GM03348 (cell line): ENCODE measurements at places on chromosomes 5 and 9.

GRCh38 chr9:107933097-107933496 is 443.5 kb upstream of the KLF4 start:
- DNase-seq, result peak; percentile 21

DNA sequence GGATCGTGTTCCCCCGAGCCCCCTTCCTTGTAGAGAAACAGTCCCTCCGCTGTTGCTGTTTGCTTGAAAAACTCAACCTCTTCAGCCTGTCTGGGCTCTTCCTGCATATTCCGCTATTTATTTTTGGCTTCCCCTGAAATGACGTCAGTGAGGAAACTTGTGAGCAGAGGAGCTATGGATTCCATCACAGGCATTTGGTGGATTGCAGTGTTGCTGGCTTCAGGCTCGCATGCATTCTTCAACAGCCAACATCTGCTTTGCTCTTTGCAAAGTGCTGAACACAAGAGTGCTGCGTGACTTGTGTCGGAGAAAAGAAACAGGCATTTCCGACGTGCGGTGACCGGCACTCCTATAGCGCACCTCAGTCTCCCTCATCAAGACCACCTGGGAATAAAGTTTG is 232.7 kb downstream of the RFK start:
- DNase-seq, result peak; percentile 74

- no peak for DNase-seq
Observed at GRCh38 chr5:132807163-132807838, 5.8 kb upstream of the SOWAHA start.

DNA sequence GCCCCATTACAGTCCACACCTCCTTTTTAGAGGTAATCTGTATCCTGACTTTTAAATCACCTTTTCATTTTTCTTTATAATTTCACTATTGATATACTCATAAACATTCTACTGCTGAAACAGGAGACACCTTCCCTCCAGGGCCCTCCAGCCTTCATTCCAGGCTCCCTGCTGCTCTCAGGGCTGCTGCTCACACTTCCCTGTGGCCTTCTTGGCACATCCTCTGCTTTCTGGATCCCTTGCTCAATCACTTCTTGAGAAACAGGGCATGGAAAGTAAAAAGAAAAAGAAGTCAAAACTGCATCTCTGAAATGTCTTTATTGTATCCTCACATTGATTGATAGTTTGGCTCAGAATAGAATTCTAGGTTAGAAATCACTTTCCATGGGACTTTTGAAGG is 19.3 kb upstream of the WNT8A start:
- peak; percentile 18 for DNase-seq

DNA sequence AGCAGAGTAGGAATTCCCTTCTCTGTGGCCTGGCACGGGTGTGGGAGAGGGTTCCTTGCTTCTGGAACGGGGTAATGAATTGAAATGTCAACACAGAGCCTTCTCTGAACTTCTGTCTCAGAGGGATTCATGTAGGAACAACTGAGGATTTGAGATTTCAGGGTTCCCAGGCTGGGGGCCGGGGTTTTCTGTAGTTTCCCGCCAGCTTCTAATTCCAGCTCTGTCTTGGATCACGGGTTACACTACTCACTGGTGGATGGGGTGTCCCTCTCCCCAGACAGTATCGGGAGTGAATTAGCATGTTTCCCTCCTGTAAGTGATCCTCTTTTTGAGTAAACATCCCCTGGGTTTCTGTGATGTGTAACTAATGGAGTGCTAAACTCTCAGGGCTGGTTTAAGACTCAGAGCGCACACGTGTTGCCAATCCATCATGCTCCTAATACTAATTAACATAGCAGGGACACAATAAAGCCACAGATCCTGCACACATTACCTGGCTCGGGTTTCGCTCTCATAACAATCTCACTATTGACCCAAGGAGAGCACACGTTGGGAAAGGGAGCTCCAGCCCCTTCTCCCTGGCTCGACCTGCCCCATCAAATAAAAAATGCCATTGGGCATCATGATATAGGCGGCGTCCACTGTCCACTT is 18.1 kb upstream of the DMRT2 start:
- DNase-seq, result no peak

DNA sequence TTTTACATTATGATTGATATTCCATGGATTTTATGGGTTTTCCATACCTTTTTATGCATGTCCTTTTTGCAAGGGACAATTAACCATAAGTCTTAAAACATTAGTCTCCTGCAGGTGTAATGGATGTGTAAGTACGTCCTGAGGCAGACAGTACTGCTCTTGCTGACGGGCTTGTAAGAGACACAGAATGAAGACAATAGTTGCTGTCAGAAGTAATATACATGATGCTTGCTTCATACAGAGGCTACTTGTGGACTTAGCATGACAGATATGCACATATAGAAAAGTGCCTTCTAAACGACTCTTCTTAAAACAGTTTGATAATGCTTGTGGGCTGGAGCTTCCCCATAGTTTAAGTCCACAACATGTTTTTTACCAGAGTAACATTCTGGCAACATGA is 182.7 kb downstream of the SPATA31D1 start:
- DNase-seq, result no peak

GRCh38 chr9:33220681-33221567 is 19.0 kb upstream of the SPINK4 start:
- DNase-seq, result no peak

DNA sequence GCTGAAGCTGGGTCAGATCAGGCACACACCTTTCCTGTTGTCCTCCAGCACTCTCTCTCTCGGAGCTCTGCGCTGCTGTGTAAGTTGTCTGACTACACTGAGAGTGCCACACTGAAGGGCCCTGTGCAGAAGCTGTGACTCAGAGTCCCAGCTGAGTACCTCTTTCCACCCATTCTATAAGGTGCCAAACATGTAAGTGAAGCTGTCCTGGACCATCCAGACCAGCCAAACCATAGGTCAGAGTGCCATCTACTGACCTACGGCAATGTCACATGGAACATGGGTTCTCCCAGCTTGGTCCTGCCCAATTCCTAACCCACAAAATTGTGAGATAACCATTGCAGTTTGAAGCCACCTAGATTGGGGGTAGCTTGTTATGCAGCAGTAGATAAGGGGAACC is 68.2 kb downstream of the ADCY2 start:
- DNase-seq, result no peak

GRCh38 chr9:126386088-126386487 is 59.5 kb downstream of the MVB12B start:
- DNase-seq, result peak; percentile 36

- DNase-seq, result no peak
Observed at GRCh38 chr5:55467862-55468551, 66.8 kb downstream of the PLPP1 start.

DNA sequence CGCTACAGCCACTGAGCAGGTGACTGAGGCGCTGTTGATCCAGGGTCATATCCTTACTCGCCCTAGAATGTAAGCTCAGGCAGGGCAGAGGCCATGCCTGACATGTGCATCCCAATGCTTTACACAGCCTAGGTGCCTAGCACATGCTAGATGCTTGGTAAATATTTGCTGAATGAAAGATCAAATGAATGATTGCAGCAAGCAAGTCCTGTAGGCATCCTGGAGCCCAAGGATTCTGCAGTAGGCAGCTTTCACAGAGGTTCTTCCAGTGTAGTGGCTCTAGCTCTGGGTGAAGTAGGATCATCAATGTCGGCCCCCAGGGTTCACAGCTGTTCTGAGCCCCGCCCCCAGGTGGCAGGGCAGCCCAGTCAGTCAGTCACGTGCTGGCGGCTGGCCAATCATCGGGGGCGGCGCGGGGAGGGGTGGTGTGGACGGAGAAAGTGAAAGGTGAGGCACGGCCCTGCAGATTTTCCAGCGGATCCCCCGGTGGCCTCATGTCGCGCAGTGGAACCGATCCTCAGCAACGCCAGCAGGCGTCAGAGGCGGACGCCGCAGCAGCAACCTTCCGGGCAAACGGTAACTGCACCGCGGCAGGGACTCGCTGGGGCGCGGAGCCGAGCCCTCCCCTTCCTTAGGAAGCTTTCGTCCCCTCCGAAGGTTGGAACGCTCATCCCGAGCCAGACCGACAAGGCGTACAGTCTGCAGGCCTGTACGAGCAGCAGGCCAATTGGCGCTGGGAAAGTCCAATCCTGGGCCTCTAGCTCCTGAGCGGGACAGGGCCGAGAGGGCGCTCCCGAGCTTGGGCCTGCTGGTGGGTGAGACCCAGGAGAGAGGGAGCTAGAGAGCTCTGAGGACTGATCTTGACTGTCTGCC is at the start of gene GALT:
Gene GALT (plus strand): TSS at position 465 of the 873 bp plus-strand sequence. CDS start 30 bp downstream, at position 495.
- peak; percentile 95 for DNase-seq

DNA sequence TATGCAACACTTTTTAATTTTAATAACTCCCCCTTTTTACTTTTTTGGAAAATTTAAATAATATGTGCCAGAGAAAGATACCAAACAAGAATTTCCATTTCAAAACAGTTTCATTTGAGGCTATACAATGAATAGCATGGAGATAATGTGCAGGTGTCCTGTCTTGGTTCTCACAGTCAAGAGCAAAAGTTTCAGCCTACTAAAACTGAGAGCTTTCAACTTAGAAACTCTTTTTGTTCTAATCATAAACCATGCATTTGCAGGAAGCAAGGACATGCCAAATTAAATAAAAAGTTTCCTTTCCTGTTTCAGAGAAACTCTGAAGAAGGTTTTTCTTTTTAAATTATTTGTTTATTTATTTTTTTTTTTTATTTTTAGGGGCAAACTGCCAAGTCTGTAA is 1165.6 kb upstream of the SEMA6A start:
- no peak for DNase-seq

- no peak for DNase-seq
Observed at GRCh38 chr9:89357331-89358197, 39.3 kb downstream of the SECISBP2 start.

- peak; percentile 51 for DNase-seq
Observed at GRCh38 chr5:40383749-40384651, 295.7 kb upstream of the PTGER4 start.

DNA sequence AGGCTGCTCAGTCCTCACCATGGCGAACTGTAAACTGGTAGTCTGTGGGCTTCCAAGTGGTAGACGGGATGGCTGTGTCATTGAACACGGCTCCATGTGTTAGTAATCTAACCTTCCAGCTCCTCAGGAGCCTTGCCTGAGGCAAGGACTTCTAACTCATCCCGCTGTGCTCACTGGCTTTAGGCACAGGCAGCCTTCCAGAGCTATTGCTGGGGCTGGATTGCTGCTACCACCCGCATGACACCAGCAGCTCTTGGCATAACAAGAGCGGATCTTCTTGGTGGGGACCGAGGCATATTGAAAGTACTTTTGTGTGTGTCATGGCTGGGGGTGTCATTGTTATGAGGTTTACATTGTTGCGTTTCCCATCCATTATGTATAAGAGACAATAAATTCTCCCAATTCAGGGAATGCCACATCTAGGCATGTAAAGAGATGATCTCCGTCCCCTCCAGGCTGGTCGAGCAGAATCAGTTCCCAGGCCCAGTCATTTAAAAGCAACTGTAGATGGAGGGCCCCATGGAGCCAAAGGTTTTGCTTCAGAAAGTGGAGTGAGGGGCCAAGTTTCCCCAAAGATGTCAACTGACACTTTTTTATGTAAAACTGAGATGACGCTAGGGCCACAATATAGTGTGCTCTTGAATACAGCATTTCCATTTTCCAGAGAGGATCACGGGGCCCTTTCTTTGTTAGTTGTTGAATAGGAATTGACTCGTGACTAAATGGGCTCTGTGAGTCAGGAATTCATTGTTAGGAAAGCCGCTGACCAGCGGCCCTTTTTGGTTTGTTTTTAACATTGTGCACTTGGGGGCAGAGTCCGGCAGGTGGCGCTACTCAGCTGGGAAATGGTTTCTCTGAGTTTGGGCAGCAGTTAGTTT is 759.5 kb downstream of the TAF11L14 start:
- peak; percentile 64 for DNase-seq

DNA sequence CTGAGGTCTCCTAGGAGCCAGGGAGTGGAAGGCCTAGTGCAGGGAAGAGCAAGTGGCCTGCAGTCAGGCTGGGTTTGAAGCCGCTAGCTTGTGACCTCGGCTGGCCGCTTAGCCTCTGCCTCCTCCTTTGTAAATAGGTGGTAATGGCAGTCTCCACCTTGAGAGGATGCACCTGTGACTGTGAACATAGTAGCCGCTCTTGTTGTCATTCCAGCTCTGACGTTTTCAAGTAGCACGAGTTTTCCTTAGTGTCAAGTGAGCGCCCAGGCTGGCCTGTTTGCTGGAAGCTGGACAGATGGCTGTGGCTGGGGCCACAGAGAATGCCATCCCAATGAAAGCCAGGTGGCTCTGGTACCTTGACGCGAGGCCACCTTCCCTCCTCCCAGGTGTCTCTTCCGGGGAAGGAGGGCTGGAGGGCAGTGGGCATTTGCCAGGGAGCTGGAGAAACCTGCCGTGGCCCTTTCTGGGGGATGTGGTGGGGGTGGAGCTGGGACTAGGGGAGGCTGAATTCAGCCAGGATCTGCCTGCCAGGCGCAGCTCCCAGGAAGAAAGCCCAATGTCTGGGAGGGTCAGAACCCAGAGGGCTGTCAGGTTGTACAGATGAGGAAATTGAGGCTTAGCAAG is 2.5 kb downstream of the ASS1 start:
- no peak for DNase-seq

GRCh38 chr9:127869310-127870152 is 7.9 kb downstream of the AK1 start:
- peak; percentile 94 for DNase-seq

GRCh38 chr5:150751096-150751891 is 7.5 kb downstream of the DCTN4 start:
- DNase-seq, result no peak

DNA sequence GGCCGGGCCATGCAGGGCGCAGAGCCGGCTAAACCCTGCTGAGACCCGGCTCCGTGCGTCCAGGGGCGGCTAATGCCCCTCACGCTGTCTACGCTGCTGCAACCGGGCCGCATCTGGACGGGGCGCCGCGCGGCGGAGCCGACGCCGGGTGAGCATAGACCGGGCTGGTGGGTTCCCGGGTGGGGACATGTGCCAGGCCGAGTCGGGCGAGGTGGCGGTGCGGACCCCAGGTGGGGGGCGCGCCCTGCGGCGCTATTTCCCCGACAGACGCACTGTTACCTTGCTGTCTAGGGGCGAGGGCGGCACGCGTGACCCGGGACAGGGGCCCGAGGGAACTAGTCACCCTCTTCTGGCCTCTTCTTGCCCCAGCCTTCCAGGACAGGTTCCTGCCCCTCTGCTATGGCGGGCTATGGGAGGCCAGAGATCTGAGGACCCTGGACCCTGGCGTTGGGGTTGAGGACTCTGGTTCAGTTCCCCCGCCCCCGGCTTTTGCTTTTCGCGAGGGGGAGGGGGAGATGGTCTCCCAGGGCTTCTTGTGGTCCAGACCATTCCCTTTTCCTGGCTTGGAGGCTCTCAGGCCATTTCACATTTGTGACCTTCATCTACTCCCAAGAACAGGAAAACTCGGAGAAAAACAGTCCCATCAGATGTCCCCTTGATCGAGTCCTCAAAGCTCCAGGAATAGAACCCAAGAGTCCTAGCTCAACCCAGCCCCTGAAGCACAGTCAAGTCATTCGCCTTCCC is 536 bp downstream of the SLC27A4 start:
- DNase-seq, result no peak

GRCh38 chr5:111494355-111494999 is 17.9 kb downstream of the STARD4 start:
- no peak for DNase-seq

- DNase-seq, result peak; percentile 7
Observed at GRCh38 chr5:128539038-128539429, 989 bp upstream of the FBN2 start.

DNA sequence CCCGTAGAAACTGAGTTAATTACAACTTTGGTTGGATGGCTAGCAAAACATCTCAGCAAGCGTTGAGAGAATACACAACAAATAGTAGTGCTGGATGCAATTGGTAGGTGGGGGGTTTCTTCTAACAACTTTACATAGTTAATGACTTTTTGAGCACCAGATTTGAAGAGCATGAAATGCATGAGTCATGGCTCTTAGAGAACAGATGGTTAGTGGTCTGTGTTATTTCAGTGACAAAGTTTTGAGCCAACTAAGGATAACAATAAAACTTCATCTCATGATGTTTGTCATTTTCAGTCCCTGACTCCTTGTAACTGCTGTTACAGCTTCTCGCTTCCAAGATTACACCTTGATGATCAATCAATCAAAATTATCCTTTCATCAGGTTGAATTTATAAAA is 399.0 kb upstream of the BRINP1 start:
- DNase-seq, result no peak
